ENCODE measurements at places on chromosomes 7 and 10.

DNA sequence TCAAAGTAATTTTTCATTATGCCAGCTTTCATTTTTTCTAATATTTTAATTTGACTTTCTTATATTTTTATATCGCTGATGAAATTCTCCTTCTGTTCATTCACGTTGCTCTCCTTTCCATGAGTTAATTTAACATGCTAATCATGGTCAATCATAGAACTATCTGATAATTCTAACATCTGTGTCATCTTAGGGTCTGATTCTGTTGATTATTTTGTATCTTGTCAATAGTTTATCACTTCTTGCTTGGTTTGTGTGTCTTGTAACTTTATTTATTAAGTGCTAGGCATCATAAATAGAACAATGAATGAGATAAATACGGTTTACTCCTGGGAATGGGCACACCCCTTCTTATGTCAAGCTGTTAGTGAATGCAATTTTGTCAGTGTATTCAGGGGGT, 11.0 kb downstream of the TCERG1L start:
- DNase-seq, result no peak

DNA sequence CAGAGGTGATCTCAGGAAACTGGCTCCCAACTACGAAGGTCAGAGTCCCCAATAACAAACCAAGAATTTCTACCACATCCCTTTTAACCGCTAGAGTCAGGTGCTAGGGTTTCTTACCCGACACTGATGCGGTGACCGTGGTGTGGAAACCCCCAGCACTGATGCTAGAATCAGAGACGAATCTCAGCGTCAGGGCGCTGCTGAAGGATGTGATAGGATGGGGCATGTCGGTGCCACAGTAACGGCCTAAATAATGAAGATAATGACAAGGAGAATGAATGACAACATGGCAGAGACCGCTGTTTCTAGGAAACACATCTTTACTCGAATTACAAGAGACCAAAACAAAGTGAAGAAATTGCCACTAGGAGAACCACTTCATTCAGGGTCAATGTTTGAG, 131.1 kb upstream of the RSU1 start:
- DNase-seq, result no peak

- DNase-seq, result no peak
These were observed 7.3 kb upstream of the ASB4 start for GRCh38 chr7:95478272-95479037.

- DNase-seq, result no peak
These were observed 251.1 kb upstream of the SHH start for GRCh38 chr7:156063241-156063810.

DNA sequence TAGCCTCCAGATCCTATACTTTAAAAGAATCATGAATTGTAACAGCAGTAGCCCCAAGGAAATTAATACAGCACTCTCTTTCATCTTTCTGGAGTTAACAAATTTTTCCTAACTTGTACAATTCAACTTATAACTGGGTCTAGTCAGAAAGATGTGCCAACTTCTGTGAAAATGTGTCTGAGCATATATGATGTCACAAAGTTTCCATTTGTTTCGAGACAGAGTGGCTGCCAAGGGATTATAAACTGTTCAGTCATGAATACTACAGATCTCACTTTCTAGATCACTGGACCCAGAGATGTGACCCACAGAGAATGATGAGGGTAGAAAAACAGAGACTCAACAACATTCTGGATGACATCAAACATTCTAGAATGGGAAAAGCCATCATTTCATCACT, 249.2 kb upstream of the PHF14 start:
- no peak for DNase-seq

Measured in DMS 273 treated with DMSO at 0.1 percent for 48 hours (cell line).